GF-D8 (cell line): ENCODE measurements at places on chromosomes 4 and X.

GRCh38 chr4:89837385-89837992 lies 528 bp upstream of the SNCA start:
- no peak for DNase-seq

DNA sequence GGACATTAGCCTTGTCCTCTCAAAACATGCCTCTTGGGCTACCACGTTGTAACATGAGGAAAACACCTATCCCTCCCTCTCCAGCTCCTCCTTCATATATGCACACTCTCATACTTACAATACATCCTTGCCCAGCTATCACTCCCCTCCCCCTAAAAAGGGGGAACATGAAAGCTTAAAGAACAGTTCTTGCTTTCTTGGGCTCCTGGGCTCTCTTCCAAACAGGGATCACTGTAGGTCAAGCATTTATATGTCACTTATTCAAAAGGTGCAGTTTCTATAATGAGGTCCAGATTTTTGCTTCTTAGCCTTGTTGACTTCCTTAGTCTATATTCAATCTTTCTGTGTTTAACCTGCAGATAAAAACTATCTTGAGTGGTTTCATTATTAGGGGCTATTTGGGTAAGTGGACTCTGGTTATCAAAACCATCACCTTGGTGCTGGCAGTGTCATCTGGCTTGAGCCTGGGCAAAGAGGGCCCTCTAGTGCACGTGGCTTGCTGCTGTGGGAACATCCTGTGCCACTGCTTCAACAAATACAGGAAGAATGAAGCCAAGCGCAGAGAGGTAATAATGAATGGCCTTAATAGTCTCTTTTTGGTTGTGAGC lies 119.4 kb downstream of the AKAP4 start:
- no peak for DNase-seq

- DNase-seq, result no peak
Measured at GRCh38 chr4:88659055-88659889, 38.4 kb downstream of the NAP1L5 start.

DNA sequence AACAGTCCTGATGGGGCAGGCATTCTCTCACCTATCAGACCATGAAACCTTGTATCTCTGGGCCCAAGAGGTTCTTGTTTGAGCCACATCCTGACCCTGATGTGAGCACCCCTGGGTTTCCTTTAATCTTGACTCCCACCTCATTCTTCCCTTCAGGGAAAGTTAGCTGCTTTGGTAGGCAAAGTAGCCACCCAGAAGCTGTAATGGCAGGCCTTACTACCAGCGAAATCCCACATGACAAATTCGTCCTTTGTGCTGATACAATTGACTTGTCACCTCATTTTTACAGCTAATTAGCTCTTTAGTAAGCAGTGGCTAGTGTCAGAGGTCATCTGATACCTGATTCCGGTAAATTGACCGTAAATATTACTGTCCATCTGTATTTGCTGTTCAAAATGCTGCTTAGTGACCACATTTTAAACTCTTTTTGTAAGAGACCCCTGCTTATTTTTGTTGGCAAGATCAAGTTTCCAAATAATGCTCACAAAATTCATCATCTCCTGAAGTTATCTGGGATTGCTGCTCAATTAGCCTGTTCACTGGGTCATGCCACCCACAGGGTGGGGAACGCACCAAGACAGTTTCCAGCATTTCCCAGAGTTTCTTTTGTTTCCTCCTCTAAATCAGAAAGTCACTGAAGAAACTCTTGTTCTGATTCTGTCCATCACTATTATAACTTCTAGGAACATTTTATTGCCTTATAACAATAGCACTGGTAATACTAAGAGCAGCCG lies 329.7 kb downstream of the GPAT3 start:
- no peak for DNase-seq

GRCh38 chr4:155849042-155849441 lies 17.0 kb downstream of the ASIC5 start:
- no peak for DNase-seq

DNA sequence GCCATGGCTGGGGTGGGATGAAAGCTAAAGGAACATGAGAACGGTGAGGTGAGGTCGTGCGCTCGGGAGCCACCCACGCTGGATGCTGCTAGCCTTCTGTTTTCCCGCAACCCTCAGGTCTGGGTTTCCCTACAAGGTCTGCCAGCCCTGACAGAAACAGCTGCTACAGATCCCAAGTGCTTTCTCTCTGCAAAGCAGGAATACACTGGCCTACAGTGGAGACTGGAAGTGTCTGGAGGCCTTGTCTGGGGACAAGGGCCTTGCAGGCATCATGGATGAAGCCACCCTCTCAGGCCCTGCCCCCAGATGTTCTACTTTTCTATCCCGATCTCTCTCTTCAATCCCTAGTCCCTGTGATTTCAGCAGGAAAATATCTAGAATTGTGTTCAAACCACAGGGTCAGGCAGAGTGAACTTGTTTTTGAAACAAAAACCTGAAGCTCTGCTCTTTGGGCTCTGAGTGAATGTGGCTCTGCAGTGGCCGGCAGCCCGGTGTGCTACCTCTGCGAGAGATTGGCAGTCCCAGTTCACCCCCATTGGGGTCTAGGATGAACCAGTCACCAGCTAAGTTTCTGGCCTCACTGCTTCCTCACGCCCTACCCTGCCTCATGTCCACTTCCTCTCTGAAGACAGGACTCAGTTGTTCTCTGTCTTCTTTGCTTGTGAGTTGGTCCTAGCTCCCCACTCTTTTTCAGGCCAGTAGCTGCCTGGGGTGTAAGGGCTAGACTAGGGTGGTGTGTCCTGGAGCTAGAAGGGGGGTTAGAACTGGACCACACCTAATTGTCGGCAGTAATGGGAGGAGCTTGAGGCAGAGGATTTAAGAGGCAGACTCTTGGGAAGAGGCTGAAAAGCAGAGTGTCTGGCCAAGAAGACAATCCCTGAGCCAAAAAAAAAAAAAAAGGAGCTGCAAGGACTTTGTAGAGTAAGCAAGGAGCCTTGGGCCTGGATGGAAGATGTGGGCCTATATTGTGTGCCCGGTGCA lies 89.6 kb downstream of the RTL5 start:
- no peak for DNase-seq

DNA sequence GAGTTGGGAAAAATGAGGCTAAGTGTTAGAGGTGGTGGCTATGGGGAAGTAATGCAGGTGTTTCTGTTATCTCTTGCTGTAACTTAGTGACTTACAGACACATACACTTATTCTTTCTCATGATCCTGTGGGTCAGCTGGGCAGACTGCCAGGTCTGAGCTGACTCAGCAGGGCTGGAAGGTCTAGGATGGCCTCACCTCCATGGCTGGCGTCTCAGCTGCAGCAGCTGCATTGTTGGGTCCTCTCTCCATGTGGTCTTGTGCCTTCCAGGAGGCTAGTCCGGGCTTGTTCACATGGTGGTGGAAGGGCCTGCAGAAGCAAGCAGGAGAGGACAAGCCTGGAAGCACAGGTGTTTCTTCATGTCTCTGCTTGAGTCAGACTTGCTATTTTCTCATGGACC lies 172.7 kb downstream of the NHS start:
- no peak for DNase-seq

DNA sequence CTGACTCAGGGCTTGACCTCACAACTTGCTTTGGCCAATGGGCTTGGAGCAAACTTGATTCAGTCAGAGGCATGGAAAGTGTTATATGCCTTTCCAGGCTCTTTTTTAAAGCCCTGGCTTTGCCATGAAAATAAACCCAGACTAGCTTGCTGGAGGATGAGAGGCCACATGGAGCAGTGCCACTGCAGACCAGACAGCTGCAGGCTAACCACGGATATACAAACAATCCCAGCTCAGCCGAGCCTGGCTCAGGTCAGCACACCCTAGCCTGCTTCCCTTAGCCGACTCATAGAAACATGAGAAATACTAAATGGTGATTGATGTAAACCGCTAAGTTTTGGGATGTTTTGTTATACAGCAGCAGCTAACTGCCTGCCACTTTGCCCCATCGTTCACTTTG lies 345.1 kb downstream of the ARHGAP10 start:
- no peak for DNase-seq

GRCh38 chrX:130975947-130976346 lies 72.9 kb upstream of the ENOX2 start:
- no peak for DNase-seq

GRCh38 chrX:45154462-45154861 lies 46.2 kb downstream of the DIPK2B start:
- DNase-seq, result no peak
